ENCODE measurements at places on chromosomes 3 and 15. TPM values are rescaled to one million over a fixed set of nuclear protein-coding genes. Genes with fewer than 3 reads are reported as not detected.

The TRIP4 gene
- 23.2 TPM for total RNA-seq

The SI gene
- not detected for total RNA-seq

The PROK2 gene
- total RNA-seq = 0.34 TPM

The A4GNT gene
- not detected for total RNA-seq

The LCTL gene
- not detected for total RNA-seq

The SCN11A gene
- 0.34 TPM for total RNA-seq

The ISL2 gene
- total RNA-seq = not detected

The GOLGA8R gene
- total RNA-seq = 6.6 TPM

All from subcutaneous adipose tissue (tissue), 4 donors.